Astrocyte (in vitro differentiated cells and primary cell): ENCODE measurements at places on chromosomes 3 and 15.

- DNase-seq = peak; percentile 63
Measured at GRCh38 chr15:34841262-34841725, 45.9 kb upstream of the ACTC1 start.

DNA sequence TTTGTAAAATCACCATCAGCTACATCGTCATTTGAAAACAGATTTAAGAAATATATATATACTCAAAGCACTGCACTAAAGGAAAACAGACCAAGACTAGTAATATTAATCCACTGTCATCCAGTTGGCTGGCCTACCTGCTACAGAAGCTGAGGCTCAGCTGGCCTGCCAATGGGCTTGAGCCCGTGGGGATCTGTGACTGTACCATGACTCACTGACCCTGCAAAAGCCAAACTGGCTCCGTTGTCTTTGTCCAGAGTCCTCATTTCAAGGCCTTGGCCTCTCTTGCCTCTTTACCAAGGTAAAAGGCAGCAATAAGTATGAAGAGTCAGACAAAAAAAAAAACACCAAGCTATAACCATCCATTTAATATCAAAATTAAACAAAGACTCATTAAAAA lies 463.5 kb upstream of the RASGRP1 start:
- peak; percentile 65 for DNase-seq

DNA sequence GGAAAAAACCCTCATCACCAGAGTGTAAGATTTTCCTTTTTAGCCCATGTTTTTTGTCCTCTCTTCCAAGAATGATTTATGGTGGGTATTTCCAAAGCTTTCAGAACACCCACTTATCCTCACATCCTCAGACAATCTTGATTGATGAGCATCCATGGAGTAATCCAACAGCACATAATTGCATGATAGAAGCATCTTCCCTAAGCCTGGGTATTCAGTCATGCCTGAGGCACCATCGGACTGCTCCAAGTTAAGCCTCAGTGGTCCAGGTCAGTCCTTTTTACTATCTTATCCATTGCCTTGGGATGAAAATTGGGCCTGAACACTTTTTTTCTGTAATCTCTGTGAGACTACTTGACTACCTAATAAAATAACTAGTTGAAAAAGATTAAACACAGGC lies 676.0 kb upstream of the SEMA6D start:
- DNase-seq = no peak

DNA sequence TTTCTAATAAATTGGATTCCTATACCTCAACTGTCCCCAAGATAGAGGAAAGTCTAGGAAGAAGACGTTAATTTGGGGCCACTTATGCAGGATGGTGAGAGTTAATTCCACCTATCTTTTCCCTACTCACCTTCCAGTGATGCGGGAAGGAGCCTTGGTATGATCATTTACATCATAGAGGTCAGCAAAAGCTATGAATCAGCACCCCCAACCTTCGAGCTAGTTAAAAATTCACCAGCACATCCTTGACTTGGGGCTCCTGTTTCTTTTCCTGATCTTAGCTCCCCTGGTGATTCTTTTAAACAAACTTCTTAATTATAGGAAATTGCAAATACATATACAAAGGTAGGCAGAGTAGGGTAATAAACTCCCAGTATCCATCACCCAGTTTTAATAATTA lies 366.6 kb downstream of the SOX2 start:
- DNase-seq = no peak

- DNase-seq = peak; percentile 36
Measured at GRCh38 chr15:56207711-56208110, 36.0 kb downstream of the RFX7 start.

DNA sequence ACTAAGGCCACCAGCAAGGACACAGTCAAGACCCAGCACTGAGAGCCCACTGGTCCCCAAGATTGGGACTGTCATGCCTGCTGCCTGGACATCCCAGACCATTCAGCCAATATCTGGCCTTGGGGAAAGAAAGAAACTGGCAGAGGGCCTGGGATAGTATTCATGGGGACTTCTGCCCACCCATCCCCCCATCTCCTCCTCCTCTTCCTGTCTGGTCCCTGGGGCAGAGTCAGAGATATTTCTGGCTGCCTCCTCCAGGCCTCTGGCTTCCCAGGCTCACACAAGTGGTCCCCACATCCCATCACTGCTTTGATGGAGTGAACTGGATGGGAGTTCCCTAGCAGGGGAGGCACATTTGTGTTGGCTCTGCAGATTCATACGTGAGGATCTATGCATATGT lies 4.2 kb upstream of the RASL12 start:
- no peak for DNase-seq

DNA sequence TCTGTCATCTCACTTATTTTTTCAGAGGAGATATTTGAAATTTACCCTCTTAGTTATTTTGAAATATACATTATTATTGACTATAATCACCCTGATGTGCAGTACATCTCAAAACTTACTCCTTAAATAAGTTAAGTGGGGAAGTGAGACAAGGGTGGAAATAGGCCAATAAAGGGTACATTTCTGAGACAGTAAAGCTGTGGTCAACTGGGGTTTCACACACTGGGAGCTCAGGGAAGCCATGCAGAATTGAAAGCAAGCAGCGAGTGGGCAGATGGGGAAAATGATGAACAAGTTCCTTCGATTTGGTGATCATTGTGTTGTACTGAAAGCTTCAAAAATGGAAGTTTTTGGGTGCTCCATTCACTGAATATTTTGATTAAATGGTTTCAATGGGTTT lies 21.6 kb upstream of the MOBP start:
- no peak for DNase-seq

- DNase-seq = no peak
Measured at GRCh38 chr3:112646623-112647022, 5.7 kb upstream of the CCDC80 start.

- DNase-seq = no peak
Measured at GRCh38 chr15:68228971-68229385, 550 bp downstream of the CLN6 start.

GRCh38 chr3:88191872-88192409 lies 42.2 kb downstream of the C3orf38 start:
- no peak for DNase-seq

DNA sequence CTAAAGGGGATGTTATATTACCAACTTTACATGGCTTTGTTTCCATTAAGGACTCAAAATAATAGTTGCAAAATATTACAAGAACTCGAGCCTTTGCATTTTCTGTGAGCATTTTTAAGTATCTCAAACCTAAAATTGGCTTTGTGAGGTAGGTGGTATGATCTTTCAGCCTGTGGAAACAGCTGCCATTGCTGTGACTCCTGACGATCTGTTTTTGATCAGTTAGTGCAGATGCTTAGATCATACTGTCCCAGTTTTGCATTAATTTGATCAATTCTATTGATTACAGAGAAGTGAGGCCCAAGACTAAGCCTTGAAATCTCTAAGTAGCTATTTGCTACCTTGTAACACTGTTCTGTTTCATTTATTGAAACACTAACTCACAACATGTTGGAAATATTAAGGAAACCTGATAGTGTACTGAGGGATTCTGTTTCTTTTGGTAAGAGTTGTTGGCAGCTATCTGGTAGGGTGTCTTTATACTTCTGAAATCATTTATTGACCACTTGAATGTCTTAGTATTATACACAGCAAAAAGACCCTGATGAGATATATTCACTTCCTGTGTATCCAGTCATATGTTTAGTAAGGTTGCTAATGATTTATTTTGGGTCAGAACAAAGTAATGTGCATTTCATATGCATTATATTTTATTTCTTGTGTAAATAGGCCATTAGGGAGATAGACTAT lies 14.8 kb downstream of the SKIL start:
- no peak for DNase-seq

GRCh38 chr3:113495035-113495434 lies 19.9 kb downstream of the SPICE1 start:
- peak; percentile 9 for DNase-seq

DNA sequence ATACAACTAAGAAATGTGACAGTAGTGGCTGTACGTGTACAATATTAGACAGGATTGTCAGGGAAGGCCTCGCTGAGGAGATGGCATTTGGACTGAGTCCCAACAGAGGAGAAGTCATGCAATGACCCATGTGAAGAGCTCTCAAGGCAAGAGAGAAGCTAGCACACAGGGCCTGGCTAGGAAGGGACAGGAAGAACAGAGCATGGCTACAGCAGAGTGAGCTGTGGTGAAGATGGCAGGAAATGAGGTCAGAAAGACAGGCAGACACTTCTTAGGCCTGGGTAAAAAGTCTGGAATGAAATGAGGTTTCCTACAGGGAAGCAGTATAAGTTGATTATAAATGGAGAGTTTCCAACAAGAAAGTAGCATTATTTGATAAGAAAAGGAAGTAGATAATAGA lies 33.2 kb upstream of the LEKR1 start:
- DNase-seq = no peak

DNA sequence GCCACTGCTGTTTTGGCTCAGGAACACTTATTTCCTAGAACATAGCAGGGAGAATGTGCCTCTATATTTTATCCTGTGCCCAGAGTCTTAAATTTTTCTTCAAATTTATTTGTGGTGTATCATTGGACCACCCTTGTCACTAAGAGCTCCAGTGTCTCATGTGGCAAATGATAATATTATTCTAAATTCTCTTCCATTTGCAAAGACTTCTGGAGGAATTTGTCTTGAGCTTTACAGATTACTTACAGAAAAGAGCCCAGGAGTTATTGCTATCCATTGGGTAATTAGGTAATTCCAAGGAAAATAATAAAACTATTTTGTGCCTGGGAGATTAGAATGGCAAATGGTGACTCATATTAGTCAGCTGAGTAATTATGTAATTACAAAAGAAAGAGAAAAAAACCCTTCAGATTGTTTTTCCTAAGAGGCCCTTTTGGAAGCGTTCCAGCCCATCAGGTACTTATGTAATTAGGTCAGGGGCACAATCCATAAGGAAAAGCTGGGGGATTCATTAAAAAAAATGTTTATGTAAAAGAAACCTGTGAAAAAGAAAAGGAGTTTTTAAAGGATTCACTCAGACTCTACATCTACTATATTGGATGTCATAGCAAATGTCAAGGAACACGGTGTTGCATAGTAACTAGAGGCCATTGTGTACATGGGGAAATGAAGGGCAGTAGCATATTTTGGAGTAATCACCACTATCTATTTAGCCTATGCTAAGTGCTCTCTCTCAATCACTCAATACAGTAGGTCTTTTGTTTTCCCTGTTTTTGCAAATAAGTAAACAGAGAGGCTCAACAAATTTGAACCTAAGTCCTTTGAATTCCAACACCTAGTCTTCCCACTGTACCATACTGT lies 380.9 kb upstream of the RARB start:
- DNase-seq = no peak

DNA sequence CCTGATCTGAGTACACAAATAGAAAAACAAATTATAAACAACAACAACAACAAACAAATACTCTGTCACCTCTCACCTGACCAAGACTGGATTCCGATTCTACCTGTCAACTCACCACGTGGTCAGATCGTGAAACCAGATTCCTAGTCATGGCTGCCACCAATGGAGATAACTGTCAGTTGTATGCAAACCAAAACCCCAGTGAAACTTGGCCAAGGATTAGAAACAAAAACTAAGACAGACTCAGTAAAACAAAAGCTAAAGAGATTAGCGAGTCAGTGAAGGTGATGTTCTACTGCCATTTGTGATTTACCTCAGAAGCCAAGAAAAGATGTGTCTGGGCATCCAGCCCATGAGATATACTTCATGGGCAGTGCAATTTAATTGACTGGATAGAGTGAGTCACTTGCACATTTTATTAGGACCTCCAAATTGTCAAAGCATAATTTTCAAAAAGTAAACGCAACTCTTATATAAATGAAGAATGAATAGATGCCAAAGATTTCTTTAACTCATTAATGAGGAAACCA lies 31.1 kb downstream of the PHLDB2 start:
- DNase-seq = peak; percentile 44

DNA sequence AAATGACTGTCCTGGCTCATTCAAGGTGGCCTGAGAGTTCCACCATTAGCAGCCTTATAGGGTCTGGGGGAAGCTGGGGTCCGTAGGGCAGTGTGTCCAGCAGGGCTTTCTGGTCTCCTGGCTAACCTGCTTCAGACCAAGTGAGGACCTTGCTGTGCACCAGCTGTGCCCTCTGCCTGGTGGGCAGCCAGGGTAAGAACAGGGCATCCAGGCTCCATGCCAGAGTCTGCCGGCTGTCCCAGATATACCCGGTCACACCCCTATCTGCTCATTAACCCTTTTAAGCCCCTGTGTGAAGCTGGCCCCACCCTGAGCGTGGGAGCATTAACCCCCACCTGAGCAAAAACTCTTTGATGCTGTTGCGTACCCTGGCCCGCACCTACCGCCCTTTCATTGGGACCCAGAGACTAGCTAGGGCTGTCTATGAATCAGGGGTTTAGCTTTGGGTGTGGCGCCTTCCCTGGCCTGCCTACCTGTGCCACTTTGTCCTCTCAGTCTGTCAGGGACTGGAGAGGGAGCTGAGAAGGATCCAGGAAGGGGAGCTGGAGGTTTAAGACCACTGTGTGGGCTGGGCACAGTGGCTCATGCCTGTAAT lies 17.6 kb downstream of the SEMA3F start:
- DNase-seq = no peak

- peak; percentile 13 for DNase-seq
Measured at GRCh38 chr3:28836199-28836598, 444.7 kb upstream of the RBMS3 start.

GRCh38 chr3:142035308-142035922 lies 113.9 kb downstream of the TFDP2 start:
- no peak for DNase-seq

DNA sequence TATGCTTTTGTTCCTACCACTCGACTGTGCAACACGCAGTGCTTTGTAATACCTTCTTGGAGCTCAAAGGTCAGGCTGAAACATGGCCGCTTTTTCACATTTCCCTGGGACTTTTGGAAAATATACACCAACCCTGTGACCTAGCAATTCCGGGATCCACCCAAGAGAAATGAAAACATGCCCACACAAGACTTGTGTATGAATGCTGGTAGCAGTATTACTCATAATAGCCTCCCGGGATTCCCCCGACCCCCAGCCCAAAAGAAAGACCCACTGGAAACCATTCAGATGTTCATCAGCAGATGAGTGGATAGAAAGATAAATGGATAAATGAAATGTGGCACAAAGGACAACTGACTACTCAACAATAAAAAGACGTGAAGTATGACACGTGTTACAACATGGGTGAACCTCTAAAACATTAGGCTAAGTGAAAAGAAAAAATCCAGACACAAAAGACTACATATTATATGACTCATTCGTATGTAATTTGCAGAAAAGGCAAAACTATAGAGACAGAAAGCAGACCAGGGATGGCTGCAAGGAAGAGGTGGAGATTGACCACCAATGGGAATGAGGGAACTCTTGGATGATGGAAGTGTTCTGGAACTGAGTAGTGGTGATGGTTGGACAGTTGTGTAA lies 104.1 kb downstream of the PGPEP1L start:
- DNase-seq = peak; percentile 86

- peak; percentile 46 for DNase-seq
Measured at GRCh38 chr15:48177766-48178647, at the start of gene MYEF2. Gene MYEF2, minus strand, starts transcription at chr15:48178295. Its CDS starts 58 bp downstream, at chr15:48178237.
